ENCODE measurements at places on chromosomes 4 and X.

GRCh38 chr4:19135895-19136633 is 1114.5 kb upstream of the LCORL start:
- no peak for DNase-seq

DNA sequence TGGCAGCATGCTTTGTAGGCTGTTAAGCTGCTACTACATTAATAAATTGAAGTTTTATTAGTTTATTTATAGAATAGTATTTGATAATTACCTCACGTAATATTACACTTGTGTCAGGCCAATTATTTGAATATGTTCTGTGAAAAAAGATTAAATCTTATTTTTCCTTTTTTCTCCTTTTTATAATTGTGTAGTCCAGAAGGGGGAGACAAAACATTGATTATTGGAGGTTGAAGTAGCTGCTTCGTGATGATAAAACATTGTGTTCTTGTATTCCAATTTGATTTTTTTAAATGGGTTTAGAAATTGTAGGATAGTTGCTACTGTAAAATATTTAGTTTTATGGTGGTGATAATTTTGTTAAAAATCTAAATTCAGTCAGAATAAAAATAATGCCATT is 85.7 kb downstream of the DIAPH2 start:
- no peak for DNase-seq

- DNase-seq: no peak
Observed at GRCh38 chr4:145034727-145035211, 63.2 kb downstream of the ANAPC10 start.

DNA sequence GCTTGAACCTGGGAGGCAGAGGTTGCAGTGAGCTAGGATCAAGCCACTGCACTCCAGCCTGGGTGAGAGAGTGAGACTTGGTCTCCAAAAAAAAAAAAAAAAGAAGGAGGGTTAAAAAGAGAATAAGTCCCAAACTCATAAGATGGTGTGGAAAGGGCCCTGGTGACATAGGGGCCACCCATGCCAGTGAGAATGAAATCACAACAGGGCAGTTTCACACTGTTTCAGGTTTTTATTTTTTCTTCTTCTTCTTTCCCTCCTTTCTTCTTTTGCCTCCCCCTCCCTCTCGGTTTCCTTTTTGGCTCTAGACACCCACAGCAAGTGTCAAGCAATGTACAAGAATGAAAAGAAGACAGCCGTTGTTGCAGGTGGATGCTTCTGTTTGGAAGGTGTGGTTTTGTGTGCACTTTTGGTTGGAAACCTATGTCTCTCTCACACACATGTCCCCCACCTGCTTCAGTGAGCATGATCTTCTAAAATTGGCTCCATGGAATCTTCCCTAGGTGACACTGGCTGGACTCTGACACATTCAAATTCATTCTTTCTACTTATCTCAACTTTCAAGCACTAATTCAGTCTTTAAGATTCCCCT is 14.4 kb upstream of the TLR8 start:
- DNase-seq: no peak

Data from DMS79 treated with DMSO at 0.1 percent for 48 hours (cell line).